ENCODE measurements at places on chromosomes 2 and 18.

DNA sequence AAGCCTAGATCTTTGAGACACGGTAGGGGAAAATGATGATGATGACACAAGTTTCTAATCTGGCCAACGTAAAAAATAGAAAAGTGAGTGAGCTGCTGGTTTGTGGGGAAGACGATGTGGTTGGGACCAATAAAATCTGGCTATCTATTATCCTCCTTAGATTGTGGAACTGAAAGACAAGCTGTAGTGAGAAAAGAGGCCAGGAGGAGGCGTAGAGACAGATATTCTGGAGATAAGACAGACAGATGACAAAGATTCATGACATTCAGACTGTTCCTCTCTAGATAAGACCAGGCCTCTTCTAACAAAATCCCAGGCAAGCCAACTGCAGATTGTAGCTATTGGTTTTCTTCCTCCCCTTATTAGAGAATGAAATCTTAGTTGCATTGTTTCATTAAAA is 376.3 kb upstream of the UBE2E3 start:
- DNase-seq, result no peak

DNA sequence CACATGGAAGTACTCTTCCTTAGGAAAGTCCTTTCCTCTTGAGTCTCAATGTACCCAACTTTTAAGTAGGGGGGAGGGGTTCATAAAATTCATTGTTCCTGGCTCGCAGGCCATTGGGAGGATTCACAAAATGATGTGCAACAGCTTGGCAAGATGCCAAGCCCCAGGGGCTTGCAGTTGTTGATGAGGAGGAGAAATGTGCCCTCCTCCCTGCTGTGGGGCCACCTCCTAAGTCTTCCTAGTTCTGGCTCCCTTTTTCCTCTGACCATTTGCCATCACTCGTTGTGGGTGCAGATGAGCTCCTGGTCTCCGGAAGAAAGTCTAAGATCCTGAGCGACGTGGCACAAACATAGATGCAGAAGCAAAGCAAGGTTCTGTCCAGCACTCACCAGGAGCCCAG is 435.4 kb downstream of the EIPR1 start:
- no peak for DNase-seq

DNA sequence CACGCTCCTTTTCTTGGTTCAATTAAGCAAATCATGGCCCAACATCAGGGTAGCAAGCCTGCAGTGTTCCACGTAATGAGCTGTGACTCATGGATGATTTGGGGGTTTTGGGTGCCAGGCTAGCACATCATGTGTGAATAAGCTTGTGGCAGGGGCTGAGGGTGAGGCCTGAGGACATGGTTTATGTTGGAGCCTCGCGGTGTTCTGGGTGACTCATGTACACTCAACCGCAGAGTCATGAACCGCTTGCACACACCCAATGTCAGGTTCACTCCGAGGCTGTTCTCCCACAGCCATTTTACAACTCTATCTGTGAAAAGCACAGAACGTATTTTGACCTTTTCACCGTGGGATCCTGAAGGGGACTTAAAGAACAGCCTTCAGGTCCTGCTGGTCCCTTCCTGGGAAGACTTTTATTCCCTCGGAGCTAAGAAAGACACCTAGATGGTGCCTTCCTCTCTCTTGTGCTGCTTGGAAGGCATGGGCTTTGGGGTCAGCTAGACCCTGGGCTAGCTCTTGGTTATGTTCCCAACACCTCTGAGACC is 139.9 kb upstream of the ZEB2 start:
- DNase-seq, result no peak

DNA sequence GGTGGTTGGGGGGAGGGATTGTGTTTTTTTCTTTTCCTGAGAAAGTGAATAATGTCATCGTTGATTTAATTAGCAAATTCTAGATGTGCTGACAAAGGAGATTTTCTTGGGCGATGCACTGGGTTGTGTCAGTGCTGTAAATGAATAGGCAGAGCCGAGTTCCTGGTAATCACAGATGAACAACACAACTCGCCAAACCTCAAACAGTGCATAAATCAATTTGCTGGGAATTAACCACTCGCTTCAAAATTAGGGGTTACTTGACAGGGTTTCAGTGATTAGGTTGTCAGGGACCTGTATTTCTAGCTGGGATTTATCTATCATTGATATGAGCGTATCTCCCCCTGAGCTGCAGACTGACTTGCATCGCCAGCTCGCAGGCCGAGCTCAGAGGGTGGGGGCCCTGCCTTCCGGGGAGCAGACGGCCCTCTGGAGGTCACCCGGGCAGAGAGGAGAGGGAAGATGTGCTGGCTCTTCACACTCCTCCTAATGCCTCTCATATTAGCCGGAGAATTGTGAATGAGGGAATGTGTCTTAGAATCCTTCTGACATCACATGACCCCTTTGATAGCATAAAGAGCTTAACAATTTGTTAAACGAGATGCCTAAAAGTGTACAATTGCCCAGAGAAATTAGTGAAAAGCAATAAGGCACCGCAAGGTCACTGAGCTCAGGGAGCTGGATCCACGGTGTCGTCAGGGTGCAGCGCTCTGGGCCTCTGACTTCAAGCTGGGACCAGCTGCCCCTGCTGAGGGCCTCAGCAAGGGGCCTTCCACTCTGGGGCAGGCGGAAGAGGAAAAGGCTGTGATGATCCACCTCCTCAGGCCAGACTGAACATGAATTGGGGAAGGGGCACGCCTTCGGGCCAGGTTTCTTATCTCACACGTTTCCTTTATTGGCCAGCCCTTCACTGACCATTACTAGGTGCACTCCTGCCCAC is 48.9 kb downstream of the SMIM21 start:
- no peak for DNase-seq

DNA sequence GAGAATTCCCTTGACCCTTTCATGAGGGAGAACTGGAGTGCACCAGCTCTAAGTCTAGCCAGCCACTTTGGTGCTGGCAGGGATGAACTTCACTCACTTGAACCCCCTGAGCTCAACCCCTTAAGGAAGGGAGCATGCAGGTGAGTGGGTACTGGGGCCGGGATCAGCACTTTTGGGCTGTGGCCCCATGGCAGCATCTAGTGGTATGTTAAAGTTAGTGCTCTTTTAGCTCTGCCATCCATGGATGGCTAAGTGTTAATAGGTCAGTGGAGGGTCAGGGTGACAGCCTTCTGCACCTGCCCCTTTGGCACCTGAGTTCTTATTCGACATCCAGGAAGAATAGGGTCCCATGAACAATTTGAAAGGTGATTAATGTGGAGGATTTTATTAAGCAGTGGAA is 689.0 kb upstream of the FSHR start:
- DNase-seq, result no peak

DNA sequence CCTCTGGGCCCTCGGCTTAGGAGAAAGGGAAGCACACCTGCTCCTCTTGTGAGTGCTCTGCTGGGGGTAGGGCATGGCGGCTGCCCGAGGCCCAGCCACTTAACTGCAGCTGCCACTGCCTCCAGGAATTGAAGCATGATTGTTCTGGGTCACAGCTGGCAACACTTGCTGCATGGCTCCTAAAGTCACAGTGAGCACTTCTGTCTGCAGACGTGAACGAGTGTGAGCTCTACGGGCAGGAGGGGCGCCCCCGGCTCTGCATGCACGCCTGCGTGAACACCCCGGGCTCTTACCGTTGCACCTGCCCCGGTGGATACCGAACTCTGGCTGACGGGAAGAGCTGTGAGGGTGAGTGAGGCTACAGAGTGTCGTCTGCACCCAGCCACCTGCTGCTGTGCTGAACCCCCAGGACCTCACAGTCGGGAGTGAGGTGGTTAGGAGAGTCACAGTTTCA is 44.4 kb downstream of the FBLN7 start:
- no peak for DNase-seq

DNA sequence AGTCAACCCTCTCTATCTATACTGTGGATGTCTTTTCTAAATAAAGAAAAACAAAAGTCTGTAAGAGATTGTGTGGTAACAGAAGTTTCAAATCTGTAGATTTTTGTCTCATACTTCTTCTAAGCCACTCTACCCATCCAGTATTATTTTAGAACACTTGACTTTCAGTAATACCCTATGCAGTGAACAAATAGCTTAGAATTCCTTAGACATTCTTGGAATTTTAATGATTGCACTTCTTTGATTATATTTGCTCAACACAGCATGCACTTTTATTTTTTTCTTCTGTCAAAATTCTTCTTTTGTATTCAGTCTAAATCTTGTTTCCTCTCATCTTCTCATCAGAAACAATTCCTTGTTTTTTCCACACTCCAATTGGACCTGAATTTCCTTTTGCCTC is 1080.2 kb downstream of the SUCLG1 start:
- no peak for DNase-seq

- no peak for DNase-seq
Measured at GRCh38 chr2:137677466-137677865, 286.8 kb upstream of the HNMT start.

DNA sequence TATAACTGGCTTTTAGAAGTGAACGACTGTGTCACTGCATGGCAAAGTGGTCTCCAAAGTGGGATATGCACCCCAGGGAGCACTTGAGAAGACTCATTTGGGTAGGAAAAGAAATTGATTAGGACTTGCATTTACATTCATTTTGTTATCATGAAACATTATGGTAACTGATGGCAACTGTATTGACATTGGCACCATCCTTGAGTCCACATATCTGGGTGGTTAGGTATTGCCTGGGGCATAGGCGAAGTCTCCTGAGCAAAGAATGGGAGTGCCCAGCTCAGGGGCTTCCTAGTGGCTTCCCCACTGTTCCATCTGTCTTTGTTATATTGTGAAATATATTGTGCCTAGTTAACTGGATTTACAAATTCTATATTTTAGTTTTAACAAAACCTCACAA is 29.2 kb downstream of the SPATS2L start:
- no peak for DNase-seq

DNA sequence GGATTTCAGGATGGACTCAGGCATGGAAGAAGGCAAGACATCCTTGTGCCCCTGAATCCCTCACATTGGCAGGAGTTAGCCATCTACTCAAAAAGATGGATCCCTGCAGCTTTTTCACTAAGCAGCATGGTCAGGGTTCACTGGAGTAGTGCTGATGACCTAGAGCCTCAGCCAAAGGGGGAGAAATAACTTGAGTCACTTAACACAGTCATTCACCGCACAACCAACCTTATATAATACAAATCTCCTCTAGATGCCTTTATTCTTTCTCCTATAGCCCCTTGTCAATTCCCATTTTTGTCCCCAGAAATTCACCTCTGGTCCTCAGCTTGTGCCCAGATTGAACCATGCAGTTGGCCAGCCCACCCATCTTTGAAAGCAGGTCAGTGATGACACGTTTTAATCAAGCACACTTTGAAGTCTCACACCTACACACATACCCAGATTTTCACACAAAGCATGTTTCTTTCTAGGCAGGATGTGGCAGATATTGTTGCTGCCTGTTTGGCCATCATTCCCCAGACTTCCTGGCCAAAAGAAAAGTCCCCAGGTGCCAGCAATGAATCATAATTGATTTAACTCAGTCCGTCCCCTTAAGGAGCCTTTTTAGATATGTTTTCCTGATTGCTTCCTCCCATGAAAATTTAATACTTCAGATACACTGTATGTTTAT is 84.2 kb downstream of the LBH start:
- no peak for DNase-seq

DNA sequence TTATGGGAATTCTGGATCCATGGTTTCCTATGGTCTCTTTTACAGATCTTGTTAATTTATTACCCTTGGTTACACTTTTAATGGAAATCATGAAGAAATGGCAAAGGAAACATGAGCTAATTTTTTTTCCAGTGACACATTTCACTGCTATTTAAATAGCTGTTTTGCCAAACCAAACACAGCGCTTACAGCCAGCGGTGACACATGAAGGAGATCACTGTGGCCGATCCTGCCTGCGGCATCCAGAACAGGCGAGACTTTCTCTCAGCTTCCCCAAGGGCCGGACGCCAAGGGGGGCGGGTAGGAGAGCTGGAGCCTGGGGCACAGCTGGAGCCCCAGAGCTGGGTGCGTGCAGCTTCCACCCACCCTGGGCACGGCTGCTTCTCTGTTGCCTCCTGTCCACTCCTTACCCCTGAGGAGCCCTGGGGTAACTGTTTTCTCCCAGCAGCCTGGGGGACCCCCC is 81.4 kb upstream of the PKDCC start:
- peak; percentile 47 for DNase-seq

DNA sequence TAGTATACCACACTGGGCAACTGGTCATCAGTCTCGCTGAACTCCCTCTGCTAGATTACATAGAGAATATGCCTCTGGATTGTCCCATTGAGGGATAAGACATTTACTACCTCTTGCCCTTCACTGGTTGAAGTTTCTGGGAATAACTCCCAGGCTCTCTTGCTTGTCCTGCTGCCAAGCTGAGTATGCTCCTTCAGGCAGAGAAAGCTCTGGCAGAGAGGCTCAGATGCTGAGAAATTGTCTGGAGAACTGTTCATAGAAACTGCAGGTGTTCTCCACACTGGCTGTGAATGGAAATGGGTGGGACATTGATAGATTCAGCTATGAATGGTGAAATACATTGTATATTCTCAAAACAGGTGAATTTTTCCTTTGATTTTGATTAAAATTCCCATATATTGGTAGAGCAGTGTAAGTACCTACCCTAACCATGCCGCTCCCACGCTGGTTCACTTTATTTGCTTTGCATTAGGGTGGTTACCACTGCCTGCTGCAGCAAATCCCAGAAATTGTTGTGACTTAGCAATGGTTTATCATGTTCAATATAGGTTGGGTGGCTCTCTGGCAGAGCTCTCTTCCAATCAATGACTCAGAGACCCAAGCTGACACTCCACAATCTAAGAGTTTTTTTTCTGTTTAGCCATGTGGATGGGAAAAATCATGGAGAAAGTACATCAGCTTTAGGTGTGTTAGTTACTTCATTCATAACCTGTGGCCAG is 36.7 kb downstream of the FAM117B start:
- no peak for DNase-seq

DNA sequence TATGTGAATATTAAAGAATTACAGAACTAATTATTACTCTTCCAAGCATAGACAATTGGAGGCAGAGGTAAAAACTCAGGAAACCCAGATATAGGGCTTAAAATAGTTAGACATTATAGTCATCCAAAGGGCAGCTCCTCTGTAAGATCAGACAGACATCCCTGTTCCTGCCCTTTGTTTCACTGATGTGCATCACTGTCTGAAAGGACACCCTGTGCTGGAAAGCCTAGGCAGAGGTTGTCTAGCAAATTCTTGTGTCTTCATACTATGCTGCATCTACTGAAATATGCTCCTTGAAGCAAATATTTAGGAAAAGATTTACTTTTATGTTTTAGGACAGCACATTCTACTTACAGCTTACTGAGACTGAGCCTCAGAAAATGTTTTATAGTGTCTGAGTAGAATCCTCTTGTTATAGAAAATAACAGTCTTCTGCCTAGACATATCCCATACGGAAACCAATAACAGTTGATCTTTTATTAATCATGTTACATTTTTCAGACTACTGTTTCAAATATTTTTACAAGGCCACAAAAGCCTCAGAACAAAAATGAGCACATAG is 977.3 kb upstream of the CDH2 start:
- no peak for DNase-seq

Measured in 8988T (cell line).